Keratinocyte (primary cell): ENCODE measurements at places on chromosomes 12 and 14. TPM values are rescaled to one million over a fixed set of nuclear protein-coding genes. Genes with fewer than 3 reads are reported as not detected.

The CCDC177 gene
- polyA plus RNA-seq: not detected in 3 replicates

- no peak for DNase-seq
Measured at GRCh38 chr14:30005114-30005808, 77.6 kb upstream of the PRKD1 start.

- DNase-seq: no peak
Measured at GRCh38 chr14:98348505-98348904, 923.5 kb downstream of the BCL11B start.

DNA sequence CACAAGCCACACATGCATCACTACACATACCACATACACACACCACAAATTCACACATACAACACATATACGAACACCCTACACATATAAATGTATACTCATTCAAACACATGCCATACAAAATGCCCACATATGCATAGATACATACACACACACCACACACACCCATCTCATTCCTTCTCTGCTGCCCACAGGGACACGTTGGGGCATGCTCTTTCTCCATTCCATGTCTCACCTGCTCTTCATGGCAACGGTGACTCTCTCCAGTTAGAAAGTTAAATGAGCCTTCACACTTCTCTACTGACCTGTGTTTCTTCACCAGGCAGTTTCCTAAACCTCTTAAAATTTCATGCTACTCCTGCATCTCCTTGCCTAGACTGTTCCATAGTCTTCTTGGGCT lies 1194.8 kb downstream of the BCL11B start:
- peak; percentile 78 for DNase-seq

DNA sequence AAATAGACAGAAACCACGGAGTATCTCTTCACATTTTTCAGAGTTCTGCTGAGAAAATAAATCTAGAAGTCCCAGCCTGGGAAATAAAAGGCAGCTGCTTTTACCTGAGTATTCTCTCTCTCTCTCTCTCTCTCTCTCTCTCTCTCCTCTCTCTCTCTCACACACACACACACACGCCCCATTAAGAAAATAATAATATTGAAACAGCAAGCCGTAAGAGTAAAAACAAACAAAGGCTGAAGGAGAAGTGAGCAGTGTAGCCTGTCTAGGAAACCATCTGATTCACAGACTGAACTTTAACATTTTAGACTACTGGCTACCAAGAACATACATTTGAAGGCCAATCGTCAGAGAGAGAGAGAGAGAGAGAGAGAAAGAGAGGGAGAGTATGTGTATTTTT lies 8.4 kb downstream of the PTHLH start:
- DNase-seq: no peak

The RTL1 gene
- not detected in 3 replicates for polyA plus RNA-seq

- DNase-seq: no peak
Measured at GRCh38 chr14:96105926-96106441, 66.8 kb downstream of the C14orf132 start.

DNA sequence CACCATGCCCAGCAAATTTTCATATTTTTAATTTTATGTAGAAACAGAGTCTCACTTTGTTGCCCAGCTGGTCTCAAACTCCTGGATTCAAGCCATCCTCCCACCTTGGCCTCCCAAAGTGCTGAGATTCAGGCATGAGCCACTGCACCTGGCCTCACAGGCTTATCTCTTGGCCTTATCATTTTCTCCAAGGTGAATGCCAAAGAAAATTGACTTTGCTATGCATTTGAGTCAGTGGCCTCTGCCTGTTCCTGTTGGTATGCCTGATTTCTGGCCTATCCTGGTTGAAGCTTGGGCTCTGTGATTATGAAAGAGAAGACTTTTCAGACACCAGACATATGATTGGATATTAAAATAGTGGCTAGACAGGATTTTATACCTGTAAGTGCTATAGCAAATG lies 34.2 kb downstream of the MANSC1 start:
- DNase-seq: no peak

DNA sequence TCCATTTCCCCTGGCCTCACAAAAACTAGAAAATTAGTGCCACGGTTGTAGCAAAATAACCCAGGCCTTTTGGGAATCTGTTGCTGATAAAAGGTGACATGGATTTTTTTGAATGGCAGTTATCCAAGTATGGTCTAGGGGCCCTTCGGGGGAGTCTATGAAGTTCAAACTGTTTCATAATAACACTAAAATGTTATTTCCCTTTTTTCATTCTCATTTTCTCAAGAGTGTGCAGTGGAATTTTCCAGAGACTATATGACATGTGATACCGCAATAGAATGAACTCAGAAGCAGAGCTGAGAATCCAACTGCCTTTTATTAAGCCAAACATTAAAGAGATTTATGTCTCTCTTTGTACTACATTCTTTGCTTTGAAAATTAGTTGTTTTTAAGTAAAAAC lies 26.9 kb downstream of the GSTZ1 start:
- no peak for DNase-seq

DNA sequence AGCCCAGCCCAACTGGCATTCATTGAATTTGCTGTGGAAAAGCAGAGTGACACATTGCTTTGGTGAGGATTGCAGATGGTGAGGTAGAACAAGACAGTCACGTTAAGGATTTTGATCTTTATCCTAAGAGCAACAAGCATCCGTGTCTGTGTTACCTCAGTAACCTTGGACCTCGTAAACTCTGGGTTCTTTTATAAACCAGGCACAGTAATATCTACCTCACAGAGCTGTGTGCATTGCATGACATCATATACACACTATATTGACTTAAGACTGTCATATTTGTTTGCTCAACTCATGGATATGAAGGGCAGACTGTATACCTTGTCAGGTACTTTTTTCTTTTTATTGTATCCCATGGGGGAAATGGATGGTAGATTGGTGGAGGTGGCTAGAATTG lies 156.2 kb downstream of the ETV6 start:
- no peak for DNase-seq

DNA sequence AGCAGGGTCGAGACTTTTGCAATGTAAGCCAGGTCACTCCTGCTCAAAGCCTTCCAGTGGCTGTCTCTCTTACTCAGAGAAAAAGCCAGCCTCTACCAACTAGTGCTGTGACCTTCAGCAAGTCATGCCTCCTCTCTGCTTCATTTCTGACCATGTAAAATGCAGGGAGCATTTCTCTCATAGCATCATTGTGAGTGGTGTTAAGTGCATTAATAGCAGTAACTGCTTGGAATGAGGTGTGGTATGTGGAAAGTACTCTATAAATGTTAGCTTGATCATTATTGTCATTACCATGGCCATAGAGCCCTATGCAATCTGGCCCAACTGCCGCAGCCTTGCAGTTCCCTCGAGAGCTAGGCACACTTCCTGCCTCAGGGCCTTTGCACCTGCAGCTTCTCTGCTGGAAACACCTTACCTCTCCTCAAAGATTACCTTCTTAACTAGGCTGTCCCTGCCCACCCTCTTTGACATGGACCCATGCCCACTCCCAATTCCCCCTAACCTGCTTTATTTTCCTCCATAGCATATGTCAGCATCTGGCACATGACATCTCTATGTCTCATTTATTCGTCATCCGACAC lies 10.9 kb downstream of the PLEKHD1 start:
- DNase-seq: no peak

The APOF gene
- polyA plus RNA-seq: not detected in 3 replicates

DNA sequence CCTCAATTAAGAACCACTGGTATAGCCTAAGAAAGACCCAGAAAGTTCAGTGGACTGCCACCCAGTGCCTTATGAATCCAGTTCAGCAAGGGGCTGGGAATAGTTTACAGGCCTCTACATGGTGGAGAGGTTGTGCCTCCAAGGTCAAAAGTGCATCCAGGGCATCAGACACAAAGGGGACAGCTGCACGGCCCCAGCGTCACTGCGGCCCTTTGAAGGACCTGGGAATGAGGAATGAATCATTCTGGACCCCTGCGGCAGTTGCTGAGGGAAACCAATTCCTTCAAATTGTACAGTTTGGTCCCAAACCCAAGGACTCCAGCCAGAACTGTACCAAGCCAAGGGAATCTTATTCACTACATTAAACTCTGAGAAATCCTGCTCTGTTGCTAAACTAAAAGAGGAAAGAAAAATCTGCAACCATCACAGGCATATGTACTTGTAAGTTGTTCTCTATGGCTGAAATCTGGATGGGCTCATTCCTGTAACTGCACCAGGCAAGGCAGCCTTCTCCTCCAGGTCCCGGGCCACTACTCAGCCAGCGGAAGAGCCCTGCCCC lies 10.9 kb upstream of the NGB start:
- DNase-seq: no peak

The DDX54 gene
- polyA plus RNA-seq: 42.1 to 47.3 TPM (median 44.6 TPM) in 3 replicates

DNA sequence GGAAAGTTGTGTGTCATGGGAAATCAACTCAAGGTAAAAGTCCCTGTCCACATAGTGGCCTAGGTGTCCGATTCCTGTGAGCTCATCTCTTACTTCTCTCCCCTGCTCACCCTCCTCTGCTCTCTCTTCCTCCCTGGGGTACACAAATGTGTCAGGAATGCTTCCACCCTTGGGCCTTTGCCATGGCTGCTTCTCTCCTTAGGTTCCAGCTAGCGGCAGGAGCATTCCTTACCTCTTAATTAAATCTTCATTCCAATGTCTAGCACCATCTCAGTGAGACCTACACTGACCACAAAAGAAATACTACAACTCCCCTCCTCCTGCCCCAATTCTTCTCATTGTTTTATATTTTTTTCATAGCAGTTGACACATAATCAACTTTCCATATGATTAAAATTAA lies 298.6 kb downstream of the PDZRN4 start:
- no peak for DNase-seq

The ARMH4 gene
- polyA plus RNA-seq: 0.55 to 0.57 TPM (median 0.56 TPM) in 3 replicates

- DNase-seq: no peak
Measured at GRCh38 chr12:94649349-94650142, 811 bp downstream of the TMCC3 start.

GRCh38 chr12:89493670-89494302 lies 30.8 kb downstream of the GALNT4 start:
- DNase-seq: no peak

The PPFIA2 gene
- polyA plus RNA-seq: not detected in 3 replicates

- DNase-seq: no peak
Measured at GRCh38 chr12:42445891-42446290, 119.9 kb downstream of the PPHLN1 start.

DNA sequence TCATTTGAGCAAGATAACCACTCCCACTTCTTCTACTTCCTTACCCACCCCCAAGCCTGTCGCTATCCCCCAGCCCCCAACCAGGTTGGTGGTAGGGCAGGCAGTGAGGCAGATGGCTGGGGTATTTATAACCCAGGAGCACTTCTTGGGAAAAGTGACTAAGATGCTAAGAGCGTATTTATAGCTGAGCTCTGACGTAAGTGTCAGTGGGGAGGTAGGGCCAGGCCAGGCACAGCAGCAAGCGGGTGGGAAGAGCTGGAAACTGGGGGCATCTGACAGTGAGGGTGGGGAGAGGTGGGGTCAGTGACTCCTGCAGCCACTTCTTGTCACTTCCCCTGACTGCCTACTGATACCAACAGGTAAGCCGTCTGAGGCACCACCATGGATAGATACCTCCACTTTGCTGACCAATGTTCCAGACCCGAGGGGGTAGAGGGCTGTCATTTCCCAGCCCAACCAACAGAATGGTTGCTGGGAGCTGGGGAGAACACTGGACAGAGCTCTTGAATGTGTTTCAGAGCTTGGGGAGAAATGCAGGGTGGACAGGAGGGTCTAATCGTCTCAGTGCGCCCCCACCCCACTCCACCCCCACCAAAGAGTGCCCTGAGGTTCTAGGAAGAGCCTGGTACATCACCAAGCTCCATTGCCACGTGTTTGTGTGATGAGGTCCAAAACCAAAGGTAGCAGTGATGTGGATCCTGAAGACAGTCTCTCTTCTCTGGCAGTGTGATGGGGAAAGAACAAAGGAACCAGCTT lies 2.7 kb upstream of the INHBE start:
- DNase-seq: no peak

DNA sequence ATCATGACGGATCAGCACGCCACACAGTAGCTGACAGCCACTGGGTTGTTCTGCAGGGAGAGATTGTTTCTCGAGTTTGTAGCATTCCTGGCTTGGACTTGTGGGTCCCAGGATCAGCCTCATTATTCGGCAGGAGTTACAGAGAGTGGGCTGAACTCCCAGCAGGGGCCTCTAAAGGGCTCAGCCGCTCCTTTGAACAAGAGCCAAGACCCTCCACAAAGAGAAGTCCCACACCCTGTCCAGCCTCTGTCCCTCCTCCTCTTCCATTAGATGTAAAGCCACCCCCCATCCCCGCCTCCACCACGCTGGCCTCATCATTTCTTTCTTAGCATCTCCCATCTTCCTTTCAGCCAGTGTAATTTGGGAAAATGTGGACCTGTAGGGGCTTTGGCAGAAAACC lies 96.7 kb upstream of the HSPB8 start:
- no peak for DNase-seq

DNA sequence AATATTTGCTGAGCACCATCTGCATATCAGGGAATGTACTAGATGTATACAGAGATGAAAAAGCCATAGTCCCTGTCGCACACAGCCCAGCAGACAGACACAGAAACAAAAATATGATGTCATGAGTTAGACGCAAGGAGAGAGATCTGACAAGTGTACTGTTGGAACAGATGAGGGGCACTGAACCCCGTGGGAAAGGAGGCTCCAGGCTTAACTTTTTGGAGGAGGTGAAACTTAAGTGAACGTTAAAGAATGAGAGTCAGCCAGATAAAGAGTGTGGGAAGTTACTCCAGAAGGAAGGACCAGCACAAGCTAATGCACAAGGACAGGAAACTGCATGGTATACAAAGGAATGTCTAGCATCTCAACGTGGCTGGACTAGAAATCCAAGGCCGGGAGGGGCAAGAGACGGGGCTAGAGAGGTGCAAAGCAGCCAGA lies 2.5 kb upstream of the ACTN1 start:
- DNase-seq: no peak

DNA sequence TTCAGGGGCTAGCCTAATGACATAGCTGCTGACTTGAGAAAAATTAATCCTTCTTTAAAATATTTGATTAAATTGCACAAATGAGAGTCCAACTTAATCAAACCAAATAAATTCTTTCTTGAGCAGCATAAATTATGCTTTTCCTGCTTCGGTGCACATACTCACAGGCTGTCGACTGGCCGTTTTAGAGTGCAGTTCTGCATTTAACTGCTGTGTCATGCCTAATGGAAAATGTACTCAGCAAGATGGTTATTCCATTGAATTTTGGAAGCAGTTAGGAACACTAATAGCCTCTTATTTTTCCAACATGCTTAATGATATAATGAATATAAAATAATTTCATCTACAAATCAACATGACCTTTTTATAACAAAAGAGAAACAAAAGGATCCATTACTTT lies 266.1 kb upstream of the LRIG3 start:
- no peak for DNase-seq
